ENCODE measurements at places on chromosomes 5 and 9.

- DNase-seq = no peak
Measured at GRCh38 chr9:35464141-35465025, 25.5 kb upstream of the RUSC2 start.

GRCh38 chr9:134644725-134645606 is 3.4 kb downstream of the COL5A1 start:
- DNase-seq = no peak

DNA sequence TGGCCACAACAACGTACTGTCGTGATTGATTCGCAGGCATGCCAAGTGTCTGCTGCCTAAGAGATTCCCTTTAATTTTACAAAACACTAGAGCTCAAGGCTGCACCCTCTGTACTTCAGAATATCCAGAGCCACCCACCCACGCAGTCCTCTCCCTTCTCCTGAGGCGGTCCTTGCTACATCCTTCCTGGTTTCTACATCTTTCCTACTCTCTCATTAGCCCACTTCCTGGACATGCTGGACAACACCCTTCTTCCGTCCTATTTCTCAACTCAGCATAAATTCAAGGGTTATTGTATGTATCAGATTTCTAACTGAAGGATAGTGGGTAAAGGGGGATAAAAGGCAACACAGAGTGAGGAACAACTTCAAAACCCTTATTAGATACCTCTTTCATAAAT is 148.4 kb upstream of the MAP3K1 start:
- no peak for DNase-seq

DNA sequence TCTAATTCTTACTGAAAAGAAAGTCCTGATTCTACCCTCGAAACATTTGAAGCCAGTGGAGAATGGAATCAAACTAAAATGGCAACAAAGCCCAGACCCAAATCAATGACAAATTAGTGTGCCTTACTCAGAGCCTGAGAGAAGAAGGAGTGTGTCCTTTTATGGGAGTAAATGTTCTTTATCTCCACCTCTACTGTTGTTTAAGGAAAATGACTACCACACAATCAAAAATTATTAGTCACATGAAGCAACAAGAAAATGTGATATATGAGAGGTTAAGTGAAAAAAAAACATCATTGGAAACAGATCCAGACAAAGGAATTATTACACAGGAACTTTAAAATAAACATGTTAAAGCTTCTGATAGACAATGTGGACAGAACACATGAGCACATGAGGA is 49.7 kb upstream of the FOXB2 start:
- DNase-seq = no peak

- no peak for DNase-seq
Measured at GRCh38 chr9:113468716-113469448, 5.4 kb downstream of the RGS3 start.

- no peak for DNase-seq
Measured at GRCh38 chr5:81899123-81899522, 72.7 kb upstream of the ATG10 start.

- DNase-seq = no peak
Measured at GRCh38 chr9:135926402-135927194, 19.3 kb upstream of the CAMSAP1 start.

- no peak for DNase-seq
Measured at GRCh38 chr5:170219615-170220014, 13.2 kb upstream of the C5orf58 start.

DNA sequence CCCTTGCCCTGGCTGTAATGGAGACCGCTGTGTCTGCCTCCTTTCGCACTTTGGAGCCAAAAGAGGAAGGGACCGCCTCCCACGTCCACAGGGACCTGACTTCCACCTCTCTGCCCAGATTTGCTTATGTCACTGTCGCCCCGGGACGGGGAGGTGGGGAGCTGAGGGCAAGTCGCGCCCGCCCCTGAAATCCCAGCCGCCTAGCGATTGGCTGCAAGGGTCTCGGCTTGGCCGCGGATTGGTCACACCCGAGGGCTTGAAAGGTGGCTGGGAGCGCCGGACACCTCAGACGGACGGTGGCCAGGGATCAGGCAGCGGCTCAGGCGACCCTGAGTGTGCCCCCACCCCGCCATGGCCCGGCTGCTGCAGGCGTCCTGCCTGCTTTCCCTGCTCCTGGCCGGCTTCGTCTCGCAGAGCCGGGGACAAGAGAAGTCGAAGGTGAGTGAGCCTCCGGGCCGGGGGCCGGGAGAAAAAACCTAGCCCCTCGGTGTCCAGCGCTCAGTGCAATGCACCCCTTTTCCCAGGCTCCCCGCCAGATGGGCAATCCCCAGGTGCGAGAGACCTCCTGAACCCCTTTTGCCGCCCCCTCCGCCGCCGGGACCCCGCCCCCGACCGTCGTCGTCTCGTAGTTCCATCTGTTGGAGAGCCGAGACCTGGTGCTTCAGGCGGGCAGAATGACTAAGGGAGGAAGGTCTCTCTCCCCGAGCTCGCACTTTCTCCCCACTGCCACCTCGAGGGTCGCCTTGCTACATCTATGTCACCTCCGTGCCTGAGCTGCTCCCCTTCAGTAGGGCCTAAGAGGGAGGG is at the start of gene GPX3:
TSS of gene GPX3 (plus strand) at position 288 of the 807 bp plus-strand sequence. CDS start at position 352, 64 bp downstream.
- DNase-seq = peak; percentile 64

GRCh38 chr5:138448070-138448469 is 9.2 kb downstream of the REEP2 start:
- no peak for DNase-seq

DNA sequence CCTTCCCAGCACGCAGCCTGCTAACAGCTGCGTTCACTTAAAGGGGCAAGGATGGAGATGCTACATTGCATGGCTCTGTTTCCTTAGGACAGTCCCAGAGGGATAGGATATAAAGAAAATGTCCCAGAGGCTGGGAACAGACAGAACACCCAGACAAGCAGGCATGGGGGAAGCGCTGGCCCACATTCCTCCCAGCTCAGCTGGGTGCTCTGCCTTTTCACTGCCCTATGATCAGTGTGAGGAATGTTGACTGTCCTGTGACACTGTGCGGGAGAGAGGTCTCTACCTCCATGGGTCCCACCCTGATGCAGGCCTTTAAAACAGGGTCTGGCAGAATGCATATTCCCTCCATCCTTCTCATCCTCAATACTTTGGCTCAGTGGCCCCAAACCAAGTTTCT is 459.4 kb upstream of the DMAC1 start:
- DNase-seq = no peak

GRCh38 chr5:102663749-102664530 is 91.2 kb upstream of the PAM start:
- DNase-seq = no peak

- no peak for DNase-seq
Measured at GRCh38 chr9:111320631-111321030, 9.4 kb downstream of the OR2K2 start.

DNA sequence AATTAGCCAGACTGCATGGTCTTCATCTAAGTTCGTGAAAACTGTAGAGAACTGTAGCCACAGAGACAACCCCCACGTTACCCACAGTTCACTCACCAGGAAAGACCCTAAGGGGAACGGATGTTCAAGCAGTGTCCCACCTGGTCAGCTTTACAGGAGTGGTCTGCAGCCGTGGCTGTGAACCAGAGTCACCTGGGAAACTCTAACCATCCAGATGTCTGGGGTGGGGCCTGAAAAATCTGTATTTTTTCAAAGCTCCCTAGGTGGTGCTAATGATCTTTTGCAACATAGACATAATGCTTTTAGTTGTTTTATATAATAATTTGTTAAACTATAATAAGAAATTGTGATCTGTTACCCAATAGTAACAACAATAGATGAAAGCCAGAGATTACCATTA is 47.7 kb upstream of the ANGPTL2 start:
- no peak for DNase-seq

DNA sequence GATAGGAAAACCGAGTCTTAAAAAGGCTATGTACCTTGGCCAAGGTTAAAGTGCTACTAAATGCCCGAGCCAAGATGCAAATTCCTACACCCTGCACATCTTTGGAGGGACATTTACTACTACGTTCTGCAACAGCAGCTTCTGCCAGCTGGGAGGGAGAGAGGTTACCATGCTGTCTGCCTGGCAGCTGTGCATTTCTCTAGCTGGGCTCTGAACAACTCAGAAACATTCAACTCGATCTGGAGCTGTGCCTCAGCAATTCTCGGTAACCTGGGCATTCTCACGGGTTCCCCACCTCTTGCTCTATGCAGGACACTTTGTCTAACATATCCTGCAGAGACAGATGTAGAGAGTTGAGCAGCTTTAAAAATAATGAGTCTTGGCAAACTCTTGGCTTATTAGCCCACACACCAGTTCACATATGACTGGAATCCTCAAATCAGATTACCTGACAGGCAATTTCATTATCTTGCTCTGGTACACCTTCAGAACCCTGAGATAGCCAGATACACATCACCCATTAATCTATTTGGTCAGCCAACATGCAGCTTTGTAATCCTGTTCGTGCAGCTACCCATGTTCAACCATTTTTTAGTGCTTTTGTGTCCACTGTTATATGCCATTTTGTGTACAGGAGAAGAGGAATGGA is 115.8 kb downstream of the EFNA5 start:
- DNase-seq = no peak

DNA sequence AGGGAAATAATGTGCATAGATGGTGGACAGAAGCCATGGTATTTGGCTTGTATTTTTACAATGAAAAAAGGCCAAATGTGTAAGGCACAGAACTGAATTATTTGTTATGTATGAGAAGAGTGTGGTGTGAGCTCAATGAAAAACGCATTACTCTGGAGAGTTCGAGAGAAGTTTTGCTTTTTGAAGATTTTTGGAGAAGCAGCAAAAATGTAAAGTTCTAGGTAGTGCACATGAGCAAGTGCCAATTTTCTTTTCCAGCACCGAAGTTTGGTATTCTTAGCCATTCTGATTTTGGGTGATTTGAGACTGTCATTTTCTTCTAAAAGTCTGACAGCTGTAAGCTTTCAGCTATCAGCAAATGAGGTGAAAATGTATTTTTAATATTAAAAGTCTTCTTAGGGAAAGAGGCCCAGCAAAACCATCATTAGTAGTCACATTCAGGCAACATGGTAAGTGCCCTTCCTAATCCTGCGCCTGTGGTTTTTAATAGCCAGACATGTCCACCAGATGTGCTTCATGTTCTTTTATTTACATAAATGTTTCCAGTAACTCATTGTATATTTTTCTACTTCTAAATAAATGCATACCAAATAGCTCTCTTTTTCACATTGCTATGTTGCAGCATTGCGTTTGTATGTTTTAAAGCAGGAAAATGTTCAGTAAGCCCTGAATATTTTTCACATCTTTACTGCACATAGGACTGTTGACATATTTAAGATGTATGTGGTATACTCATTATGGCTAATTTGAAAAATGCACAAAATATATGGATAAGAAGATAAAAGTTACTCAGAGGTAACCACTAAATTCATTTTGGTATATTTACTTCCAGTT is 50.4 kb downstream of the RASGRF2 start:
- no peak for DNase-seq

- DNase-seq = no peak
Measured at GRCh38 chr5:125685771-125686170, 737.4 kb upstream of the GRAMD2B start.

GRCh38 chr9:38246833-38247232 is 145.7 kb upstream of the ALDH1B1 start:
- no peak for DNase-seq

DNA sequence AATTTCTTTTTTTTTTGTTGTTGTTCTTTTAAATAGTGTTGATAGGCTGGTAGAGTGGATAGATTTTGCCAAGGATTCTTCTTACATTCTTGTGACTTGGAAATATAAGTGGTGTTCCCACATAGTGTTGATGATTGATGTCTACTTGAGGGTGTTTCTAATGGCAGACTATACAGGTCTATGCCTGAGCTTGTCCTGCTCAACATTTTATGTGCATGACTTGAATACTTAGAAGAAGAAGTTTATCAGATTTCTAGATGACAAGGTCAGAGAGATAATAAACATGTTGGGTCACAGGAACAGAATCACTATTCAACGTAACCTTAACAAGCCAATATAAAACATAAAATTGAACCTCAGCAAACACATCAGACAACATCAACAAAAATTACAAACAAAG is 24.2 kb downstream of the XRCC4 start:
- DNase-seq = no peak

- DNase-seq = no peak
Measured at GRCh38 chr5:176754376-176754973, 55.9 kb upstream of the UNC5A start.

DNA sequence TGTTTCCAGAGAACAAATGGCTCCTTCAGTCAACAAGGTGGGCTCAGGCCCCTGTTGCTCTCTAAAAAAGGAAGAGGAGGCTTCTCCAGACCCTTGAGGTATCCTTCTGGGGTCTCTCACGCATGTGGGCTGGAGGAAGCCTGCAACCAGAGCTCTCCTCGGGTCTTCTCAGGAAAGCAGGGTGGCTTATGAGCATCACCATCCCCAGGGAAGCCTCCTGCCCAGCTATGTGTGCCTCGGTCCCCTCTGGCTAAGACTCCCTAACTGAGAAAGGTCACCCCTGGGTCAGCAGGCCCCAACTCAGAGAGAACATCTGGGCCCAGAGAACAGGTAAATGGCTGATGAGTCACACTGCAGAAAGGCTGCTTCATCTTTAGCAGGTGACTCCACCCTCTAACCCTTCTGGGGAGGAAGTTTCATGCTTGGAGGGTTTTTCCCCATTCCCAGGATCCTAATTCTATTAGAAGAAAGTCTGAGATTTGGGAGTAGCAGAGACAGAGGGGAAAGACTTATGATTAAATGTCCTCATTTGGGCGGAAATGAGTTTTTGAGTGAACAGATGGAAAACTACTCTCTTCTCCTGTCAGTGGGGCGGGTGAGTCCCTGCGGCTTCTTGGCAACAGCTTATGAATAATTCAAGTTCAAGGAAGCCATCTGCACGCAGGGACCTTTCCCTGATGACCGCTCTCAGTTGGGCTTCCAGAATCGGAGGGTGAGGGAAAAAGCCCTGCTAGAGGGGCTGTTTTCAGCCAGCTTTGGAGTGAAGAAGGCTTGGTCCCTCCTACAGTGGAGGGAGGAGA is 41.9 kb downstream of the TGFBI start:
- no peak for DNase-seq

GRCh38 chr5:176531902-176532493 is 5.2 kb downstream of the RNF44 start:
- DNase-seq = no peak

- no peak for DNase-seq
Measured at GRCh38 chr5:59038798-59039295, 456.0 kb downstream of the RAB3C start.

- DNase-seq = no peak
Measured at GRCh38 chr9:112532427-112532826, 45.8 kb downstream of the KIAA1958 start.

DNA sequence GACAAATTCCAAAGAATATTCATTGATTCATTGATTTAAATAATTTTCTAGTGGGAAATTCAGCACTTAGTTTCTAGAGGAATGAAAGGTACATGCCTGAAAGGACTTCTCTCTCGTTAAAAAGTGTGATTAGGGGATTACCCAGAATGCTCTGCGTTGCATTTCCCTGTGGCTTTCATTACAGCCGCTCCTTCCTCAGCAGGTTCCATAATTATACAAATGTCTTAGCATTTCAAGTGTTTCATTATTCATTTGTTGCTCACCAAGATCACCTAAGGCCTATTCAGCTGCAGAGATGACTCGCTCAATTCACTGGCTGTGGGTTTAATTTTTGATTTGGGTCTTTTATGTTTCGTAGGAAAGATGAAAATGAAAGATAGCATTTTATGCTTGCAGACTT is 52.8 kb downstream of the SPATA31C2 start:
- no peak for DNase-seq

All from GM12891 (cell line).